ENCODE measurements at places on chromosomes 5 and 9.

- no peak for DNase-seq
These were observed 64.5 kb downstream of the ENTREP1 start for GRCh38 chr9:69389437-69389995.

DNA sequence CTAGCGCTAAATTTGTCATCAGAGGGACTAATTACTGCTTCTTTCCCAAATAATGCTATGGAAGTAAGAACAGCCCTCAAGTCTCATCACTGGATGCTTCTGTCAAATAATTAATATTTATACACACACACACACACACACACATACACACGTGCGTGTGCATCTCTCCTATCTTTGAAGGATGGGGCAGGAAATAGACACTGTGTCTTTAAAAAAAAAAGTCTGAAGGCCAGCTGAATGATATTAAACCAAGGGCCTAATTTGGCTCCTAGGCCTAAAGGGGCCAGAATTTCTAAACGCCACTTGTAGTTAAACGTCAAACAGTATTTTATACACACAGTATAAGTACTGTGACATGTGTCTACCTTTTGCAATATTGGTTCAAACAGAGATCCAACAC lies 3.3 kb downstream of the SLF1 start:
- no peak for DNase-seq

DNA sequence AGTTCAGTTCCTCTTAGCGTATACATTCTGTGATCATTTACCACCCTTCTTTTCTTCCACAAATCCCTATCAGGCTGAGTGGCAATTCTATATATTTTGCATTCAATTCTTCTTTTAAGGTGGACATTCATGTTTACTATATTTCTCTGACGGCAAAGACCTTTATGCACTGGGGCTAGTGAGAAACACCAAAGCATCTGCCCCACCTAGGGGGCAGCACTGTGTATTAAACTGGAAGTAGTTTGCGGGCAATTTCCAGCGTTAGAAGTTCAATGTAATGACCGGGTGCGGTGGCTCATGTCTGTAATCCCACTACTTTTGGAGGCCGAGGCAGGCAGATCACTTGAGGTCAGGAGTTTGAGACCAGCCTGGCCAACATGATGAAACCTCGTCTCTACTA lies 27.9 kb upstream of the FBXL7 start:
- DNase-seq: no peak

DNA sequence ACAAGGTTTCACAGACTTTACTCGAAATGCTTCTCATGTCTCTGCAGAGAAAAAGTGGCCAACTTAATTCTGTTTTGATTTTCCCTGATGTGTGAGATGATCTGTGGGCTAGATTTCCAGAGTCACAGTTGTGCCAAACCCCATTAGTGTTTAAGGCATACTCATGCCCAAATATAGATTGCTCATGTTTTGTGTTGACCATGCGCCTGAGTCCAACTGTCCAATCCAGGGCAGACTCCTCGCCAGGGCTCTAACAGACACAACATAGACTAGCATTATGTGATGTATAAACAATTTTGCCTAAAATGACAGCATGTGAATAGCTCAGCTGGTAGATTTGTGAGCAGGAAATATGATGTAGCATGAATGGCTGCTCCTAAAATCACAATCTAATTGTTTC lies 128.1 kb downstream of the PRDM6 start:
- DNase-seq: no peak

GRCh38 chr5:9533096-9533495 lies 12.8 kb downstream of the SEMA5A start:
- no peak for DNase-seq

DNA sequence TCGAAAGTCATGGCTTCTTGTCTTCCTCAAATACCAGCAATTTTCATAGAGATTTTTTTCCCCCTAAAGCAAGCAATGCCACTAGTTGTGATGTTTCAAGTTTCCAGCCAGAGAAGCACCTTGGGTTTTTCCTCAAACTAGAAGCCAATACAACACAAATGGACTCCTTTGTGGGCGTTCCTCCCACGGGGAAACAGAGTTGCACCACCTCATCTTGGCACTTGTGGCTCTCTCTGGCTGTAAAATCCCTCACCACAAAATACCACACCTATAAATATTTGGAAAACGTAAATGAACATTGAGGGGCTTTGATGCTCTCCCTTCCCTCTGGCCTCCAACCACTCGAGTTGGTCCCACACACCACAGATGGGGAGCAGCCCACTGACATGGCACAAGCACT lies 67.2 kb upstream of the PCA3 start:
- DNase-seq: no peak

DNA sequence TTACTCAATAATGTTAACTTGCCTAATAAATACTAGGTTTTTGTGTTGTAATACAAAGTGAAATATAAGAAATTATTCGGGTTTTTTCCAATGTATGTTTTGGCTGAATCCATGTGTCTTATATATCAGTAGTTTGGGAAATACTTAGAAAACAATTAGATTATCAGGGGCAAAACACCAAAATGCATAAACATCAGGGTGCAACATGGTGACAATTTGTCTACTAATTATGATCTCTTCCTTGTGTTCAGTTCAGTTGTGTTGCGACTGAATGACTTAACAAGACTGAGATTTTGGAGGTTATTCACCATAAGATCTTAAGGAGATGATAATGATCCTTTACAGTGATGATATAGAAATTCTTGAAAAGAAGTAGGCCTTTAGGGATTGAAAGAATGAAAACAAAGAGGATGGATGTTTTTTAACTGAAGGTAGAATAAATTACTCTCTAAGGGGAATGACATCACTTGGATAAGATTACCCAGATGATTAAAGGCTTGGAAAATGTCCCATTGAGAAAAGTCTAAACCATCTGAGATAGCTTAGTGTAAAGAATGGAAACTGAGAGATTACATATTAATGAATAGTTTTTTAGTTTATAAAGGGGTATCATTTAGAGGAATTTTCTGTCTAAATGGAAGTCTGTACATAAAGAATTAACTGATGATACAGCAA lies 415.8 kb downstream of the SPATA31D1 start:
- no peak for DNase-seq

DNA sequence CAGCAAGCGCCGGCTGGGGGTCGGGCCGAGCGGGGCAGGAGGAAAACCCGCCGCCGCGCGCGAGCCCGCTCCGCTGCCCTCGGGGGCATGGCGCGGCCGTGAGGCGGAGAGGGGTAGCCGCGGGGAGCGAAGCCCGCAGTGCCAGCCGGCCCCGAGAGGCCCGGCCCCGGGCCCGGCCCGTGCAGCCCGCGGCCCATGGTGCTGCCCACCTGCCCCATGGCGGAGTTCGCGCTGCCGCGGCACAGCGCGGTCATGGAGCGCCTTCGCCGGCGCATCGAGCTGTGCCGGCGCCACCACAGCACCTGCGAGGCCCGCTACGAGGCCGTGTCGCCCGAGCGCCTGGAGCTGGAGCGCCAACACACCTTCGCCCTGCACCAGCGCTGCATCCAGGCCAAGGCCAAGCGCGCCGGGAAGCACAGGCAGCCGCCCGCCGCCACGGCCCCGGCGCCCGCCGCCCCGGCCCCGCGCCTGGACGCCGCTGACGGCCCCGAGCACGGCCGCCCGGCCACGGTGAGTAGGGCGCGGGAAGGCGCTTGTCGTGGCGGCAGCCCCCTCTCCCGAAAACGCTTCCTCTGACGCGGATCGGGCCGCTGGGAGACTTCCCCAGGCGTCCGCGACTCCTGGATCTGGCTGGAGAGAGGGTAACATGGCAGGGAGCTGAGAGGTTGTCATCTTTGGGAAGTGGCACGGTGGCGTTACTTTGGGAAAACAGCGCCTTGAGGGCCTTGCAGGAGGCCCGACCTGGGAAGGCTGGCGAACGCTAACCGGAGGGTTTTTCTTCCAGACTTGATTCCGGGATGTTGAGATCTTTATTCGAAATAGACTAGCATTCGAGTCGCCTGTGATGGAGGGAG lies 523 bp downstream of the MAML1 start:
- DNase-seq: no peak

DNA sequence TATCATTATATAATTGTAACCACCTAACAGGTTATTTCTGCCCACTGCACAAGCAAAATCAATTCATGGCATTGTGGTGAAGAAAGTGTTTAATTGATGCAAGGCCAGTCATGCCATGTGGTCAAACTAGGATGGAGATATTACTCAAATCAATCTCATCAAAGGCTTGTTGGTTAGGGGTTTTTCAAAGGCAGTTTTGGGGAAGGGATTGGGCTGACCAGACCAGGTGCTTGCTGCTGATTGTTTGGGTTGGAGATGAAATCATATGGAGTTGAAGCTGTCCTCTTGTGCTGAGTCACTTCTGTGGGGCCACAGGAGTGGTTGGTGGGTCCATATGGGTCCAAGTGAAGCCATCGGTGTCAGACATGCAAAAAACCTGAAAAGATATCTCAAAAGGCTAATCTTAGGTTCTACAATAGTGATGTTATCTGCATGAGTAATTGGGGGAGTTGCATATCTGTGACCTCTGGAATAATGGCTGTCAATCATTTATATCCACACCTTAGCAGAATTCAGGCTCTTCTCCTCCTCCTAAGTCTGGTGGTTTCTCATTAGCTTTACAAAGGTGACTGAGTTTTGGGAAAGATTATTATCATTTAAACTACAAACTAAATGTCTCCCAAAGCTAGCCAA lies 44.9 kb downstream of the HMGCS1 start:
- DNase-seq: no peak

DNA sequence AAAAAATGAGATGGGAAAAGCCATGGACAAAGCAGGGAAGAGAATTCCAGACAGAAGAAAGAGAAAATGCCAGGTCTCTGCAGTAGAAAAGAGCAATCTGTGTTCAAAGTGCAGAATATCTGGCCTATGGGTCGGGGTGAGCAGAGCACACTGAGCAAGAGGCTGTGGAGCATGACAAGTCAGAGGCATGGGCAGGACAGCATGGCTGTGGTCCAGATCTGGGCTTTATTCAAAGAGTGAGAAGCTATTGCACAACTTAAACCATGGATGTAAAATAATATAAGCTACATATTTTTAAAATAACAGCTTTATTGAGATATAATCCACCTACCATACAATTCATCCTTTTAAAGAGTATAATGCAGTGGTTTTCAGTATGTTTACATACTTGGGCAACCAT lies 133.1 kb upstream of the SPDL1 start:
- DNase-seq: no peak

Measured in stimulated activated CD8-positive, alpha-beta memory T cell treated with anti-CD3 and anti-CD28 coated beads, Interleukin-15, amount 100 ng/mL, for 24 hours (primary cell).